ENCODE measurements at places on chromosomes 5 and 9. TPM values are rescaled to one million over a fixed set of nuclear protein-coding genes. Genes with fewer than 3 reads are reported as not detected.

GRCh38 chr5:82931110-82931509 lies 146.1 kb downstream of the TMEM167A start:
- no peak for DNase-seq

GRCh38 chr5:150186137-150186536 lies 3.7 kb upstream of the SLC6A7 start:
- DNase-seq: no peak

DNA sequence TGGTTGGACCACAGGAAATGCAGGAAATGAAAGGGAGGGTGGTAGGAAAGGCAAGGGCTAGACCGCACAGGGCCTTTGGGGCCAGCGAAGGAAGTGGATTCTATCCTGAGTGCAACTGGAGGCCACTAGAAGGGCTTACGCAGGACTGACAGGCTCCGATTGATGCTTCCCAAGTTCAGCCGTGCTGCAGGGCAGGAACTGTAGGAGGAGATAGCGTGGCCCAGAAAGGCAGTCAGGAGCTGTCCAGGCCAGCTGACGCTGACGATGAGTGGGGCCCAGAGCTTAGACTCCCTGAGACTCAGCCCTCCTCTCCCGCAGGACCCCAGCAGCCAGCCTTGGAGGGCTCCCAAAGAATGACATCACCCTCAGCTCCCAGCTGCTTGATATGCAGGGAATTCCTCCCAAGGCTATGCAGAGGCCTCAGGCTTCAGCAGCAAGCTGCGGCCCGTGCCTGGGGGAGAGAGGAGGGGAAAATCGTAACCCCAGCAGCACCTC lies 48.8 kb downstream of the KCNIP1 start:
- DNase-seq: no peak

GRCh38 chr5:159002171-159002570 lies 97.5 kb downstream of the EBF1 start:
- no peak for DNase-seq

DNA sequence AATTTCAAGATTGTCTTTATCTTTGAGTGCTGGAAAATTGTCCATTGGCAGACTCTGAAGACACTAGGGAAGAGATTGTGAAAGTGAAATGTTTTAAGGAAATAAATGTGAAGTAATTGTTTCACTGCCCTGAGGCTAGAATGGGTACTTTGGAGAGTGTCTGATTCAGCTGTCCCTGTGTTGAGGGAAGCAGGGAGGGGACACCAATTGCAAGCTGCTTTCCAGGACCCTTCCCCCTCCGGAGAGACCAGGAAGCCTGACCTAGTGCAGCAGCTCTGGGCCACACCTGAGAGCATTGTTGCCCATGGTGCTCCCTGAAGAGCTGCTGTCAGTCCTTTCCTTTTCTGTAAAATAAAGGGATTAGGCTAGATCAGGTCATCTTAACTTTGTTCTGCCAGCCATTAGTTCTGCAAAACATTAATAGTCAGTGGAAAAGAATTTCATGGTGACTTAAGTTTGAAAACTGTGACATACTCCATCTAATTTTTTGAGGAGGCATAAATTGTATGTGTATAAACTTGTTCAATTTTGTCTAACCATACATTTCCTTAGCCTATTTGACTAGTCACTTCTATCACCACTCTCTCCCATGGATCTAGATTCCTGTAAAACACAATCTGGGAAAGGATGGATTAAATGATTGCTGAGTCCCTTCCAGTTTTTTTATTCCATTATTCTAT lies 18.8 kb downstream of the MAP1B start:
- no peak for DNase-seq

- no peak for DNase-seq
Measured at GRCh38 chr5:132437604-132438266, 52.8 kb downstream of the IRF1 start.

GRCh38 chr5:17249029-17249634 lies 31.7 kb downstream of the BASP1 start:
- DNase-seq: peak; percentile 94

DNA sequence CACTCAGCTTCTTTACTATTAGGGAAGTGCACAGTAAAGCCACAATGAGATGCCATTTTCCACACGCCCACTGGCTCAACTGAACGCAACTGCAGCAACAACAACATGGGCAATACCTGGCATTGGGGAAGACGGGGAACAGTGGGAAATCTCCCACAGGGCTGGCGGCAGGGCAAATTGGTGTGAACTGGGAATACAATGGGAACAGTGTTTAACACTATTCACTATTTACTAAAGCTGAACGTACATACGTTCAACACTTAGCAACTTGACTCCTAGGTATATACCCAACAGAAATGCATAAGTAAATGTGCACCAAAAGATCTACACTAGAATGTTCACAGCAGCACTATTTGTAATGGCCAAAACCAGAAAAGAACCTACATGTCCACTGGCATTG lies 14.1 kb downstream of the ZER1 start:
- DNase-seq: no peak

- DNase-seq: no peak
Measured at GRCh38 chr5:122391621-122392020, 79.6 kb downstream of the SNCAIP start.

DNA sequence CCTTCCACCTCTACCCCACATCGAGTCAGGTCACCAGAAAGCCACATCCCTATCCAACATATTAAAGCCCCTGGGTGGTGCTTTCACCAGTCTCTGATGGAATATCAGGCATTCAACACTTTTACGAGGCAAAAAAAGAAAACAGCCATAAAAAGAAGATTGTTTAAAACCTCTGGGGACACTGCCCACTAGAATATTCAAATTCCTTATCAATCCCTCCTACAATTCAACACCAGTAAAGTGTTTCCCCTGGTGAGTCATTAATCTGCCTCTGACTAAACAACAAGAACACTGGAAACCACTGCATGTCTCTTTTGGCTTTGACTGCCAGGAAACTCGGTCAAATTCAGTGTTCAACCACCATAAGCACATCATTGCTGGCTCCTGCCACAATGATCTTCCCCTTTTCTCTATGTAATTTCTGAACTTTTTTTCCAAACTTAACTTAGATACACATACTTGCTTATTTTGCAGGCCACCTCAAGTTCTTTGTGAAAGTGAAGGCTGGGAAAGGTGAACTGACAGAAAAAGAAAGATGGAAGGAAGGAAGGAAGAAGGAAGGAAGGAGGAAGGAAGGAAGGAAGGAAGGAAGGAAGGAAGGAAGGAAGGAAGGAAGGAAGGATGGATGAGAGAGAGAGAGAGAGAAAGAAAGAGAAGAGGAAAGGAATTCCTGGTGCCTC lies 105.3 kb downstream of the PAX5 start:
- peak; percentile 53 for DNase-seq

- DNase-seq: peak; percentile 17
Measured at GRCh38 chr9:92328225-92328624, 2.5 kb downstream of the CENPP start.

- no peak for DNase-seq
Measured at GRCh38 chr9:124544535-124544934, 37.3 kb upstream of the NR5A1 start.

RALGDS gene
- polyA plus RNA-seq: 8.9 TPM
